ENCODE measurements at places on chromosomes 6 and 20.

DNA sequence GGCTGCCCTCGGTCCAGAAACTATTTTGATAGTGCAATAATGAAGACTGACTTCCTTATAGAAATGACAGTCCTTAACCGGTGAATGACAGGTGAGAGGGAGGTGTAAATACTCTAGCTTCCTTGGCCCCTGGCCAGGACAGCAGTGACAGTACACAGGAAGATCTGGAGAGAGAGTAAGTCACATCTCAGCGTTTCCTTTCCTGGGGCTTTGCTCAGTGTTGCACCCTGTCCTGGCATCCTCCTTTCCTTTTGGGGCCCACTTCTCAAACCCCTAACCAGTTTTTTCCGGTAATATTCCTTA is 336.9 kb downstream of the CD83 start:
- peak; percentile 19 for DNase-seq

- no peak for DNase-seq
These were observed 45.3 kb upstream of the FAM50B start for GRCh38 chr6:3803627-3804468.

- no peak for DNase-seq
These were observed 953.3 kb upstream of the SLC35B3 start for GRCh38 chr6:9388596-9388995.

GRCh38 chr20:56506103-56506502 is 18.4 kb upstream of the FAM209A start:
- DNase-seq, result no peak

- DNase-seq, result no peak
These were observed 372.9 kb downstream of the DOK5 start for GRCh38 chr20:54848262-54848661.

DNA sequence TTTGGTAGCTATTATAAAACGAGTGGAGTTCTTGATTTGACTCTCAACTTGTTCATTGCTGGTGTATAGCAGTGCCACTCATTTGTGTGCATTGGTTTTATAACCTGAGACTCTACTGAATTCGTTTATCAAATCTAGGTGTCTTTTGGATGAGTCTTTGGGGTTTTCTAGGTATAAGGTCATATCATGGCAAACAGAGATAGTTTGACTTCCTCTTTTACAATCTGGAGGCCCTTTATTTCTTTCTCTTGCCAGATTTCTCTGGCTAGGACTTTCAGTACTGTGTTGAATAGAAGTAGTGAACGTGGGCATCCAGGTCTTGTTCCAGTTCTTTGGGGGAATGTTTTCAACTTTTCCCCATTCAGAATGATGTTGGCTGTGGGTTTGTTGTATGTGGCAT is 38.8 kb downstream of the SUMO4 start:
- DNase-seq, result no peak
